ENCODE measurements at places on chromosomes 7 and 10.

GRCh38 chr7:105635197-105635596, 53.9 kb upstream of the EFCAB10 start:
- DNase-seq, result no peak

DNA sequence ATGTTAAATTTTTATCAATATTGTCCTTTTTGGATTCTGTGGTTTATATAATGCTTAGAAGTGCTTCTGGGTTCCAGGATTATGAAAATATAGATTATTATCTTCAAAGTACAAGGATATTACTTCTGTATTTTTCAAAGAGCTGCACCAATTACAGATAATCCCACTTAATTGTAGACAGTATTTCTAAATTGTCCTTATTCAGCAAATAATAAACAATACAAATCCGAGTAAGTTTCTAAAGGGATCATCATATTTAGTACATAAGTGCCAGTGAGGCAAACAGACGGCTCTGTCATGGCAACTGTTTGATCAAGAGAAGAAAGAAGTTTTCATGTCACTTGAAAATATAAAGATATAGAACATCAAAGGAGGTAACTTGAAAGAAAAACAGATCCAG, 19.2 kb downstream of the ANKMY2 start:
- no peak for DNase-seq

- DNase-seq, result no peak
These were observed 16.3 kb downstream of the RBM33 start for GRCh38 chr7:155660758-155661093.

DNA sequence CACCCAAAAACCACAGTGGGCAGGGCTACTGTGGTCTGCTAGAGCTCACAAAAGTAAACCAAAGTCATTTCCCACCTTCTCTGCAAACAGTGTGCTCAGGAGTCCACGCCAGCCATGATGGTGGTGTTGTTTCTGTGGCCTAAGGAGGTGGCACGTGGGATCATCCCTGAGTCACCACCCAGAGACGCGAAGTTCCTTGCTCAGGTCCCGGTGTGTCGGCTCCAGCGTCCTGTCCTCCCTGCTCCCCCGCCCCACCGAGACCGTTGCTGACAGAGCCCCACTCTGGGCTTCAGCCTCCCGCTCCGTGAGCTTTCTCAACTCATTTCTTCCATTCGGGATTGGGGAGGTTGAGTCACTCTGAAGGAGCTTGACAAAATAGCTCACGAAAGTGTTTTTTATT, 118.7 kb downstream of the NPTX2 start:
- DNase-seq, result no peak

- no peak for DNase-seq
These were observed 51.8 kb downstream of the CUX1 start for GRCh38 chr7:101869026-101869900.

DNA sequence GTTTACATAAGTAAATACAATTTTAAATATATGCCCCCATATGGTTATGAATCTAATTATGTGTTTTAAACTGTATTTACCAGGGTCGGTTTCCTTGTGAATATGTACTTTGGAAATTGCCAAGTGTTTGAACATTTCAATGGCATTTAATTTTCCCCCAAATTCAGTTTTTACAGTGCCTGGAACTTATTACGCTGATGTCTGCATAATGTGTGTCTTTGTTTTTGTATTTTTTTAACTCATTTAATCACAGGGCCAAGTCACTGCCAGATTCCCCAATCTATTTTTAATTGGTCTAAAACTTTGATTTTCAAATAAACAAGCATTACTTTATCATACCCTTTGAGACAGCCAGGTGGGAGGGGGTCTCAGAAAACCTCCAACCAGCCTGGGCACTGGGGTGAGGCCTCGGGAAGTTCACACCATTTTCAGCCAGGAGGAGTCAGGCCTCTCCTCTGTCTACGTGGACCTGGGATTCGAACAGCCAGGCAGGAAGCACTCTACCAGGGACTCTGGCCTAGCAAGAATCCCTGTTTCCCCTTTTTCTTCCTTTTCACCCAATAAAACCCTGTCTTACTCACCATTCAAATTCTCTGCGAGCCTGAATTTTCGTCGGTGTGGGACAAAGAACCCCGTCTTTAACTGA, 151.5 kb upstream of the COL1A2 start:
- DNase-seq, result no peak

DNA sequence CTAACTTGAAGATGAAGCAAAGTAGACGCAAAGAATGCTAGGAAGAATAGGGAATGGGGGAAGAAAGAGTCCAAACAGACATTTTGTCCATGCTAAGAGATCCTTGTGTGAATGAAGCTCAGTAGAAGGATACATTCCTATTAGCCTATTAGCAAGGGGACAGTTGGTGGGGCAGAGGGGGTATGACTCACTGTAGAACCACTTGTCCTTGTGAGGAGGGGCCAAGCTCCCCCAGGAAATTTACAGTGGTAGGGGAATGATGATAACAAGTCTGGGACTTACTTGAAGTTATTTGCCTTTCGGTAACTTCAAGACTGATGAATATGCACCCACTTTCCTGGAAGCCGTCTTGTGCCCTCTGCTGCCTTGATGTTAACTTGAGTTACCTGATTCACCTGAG, 17.2 kb upstream of the SYPL1 start:
- no peak for DNase-seq

DNA sequence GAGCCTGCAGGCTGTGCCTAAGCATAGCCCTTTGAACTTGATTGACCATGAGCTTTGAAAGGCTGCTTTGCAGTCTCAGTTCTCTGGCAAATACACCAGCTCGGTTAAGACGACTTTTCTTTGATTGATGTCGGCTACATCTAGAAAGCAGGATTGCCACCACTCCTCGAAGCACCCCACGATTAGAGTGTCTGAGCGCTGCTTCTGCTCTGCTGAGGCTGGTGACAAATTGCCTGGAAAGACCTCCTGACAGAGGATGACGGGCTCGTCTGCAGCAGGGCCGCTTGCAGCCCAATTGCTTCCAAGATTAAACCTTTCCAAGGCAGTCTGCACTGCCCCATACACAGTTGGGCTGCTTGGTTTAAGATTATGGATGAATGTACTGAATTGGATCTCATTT, 182.0 kb downstream of the CUX1 start:
- DNase-seq, result no peak

DNA sequence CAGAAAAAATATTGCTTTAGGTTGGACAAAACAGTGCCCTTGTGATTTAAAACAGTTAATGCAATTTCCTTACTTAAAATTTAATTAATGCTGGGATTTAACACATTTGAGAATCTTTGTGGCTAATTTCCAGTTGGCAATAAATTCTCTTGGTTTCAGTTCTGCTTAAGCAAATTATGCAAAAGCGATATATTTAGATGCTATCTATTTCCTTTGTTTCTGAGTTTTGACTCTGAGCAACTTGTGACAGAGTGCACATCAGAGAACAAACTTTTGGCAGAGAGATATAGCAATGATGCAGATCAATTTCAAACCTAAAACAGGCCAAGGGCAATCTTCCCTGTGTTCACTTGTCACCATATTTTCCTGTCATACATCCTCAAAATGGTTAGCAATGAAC, 933.6 kb upstream of the ZWINT start:
- DNase-seq, result no peak

DNA sequence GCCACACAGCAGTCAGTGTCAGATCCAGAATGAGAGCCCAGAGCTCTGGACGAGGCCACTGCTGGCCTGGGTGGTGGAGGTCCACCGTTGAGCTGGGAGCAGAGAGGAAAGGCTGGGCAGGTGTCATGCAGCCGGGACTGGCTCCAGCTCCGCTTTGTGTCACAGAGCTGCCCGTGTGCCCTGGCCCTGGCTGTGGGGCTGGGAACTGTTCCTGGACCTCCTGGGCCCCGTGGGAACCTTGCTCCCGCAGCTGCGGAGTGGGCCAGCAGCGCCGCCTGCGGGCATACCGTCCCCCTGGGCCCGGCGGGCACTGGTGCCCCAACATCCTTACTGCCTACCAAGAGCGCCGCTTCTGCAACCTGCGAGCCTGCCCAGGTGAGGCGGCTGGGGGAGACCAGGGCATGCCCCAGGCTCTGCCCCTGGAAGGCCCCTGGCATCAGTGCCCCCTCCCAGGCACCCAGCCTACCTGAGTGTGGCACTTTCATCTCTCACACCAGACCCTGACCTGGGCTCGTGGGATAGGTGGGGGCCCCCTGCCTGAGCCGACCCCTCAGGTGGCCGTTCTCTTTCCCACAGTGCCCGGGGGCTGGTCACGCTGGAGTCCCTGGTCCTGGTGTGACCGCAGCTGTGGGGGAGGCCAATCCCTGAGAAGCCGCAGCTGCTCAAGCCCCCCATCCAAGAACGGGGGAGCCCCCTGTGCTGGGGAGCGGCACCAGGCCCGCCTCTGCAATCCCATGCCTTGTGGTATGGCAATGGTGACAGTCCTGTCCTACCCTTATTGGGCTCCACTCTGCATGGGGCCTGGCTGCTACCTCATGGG, 18.8 kb upstream of the ZNF862 start:
- DNase-seq, result no peak

DNA sequence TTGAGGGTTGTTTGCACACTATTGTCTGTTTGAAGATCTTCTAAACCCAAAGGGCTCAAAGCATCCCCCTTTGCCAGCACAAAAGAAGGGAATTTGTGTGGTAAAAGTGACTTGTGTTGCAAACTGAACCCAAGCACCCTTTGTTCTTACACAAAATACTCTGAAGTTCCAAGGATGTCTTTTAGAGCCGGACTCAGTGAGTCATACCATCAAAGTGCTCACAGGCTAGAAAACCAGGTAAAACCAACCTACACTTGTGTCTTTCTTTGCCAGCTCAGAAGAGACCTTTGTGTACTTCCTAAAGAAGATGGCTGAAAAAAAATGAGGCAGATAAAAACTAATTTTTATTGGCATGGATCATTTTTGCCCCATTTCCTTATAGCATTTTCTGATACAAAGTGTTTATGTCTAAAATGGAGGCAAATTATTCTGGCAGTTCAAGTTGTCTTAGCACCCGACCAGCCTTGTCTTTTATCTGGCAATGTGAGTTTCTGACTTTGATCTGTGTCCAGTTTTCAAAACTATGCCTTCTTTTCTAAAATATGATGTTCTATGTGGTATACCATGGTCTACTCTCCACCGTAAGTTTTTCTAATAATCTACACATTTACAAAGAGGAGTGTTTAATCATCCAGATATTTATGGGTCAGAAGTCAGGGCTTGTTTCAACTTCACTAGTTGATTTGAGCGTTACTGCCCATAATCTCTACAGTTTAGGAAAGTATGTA, 128.4 kb upstream of the FZD1 start:
- no peak for DNase-seq

DNA sequence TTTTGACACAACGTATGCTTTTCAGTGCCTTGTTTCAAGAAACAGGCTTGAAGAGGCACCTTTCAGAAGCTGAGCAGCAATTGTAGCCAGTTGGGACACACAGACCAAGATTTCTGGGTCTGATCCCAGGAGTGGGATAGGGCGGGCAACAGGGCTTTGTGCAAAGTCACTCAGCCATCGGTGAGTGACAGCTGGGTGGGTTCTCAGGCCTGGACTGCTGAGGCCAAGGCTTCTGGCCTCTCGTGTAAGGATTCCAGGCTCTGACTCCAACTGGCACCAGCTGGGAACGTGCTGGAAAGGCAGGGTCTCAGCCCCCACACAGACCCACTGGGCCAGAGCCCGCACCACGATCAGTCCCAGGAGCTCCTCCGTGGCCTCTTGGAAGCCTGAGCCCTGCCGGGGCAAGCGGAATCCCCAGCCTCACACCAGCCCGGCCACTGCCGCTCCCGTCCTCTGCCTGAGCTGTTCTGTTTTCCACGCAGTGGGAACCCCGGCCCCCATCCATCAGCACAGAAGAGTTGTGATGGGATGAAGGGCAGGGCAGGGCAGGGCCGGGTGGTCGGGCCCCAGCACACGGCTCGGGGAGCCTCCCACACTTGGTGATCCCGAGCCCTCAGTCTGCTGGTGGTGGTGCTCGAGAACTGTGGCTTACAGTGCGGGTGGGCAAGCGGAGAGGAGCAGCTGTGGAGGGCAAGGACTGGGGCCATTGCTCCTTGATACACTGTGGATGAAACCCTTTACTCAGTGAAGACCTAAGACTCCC, 46.8 kb downstream of the VIPR2 start:
- DNase-seq, result peak; percentile 12

GRCh38 chr7:124397134-124397533, 364.3 kb upstream of the TMEM229A start:
- no peak for DNase-seq

GRCh38 chr10:119084896-119085295, 4.3 kb upstream of the EIF3A start:
- DNase-seq, result no peak

DNA sequence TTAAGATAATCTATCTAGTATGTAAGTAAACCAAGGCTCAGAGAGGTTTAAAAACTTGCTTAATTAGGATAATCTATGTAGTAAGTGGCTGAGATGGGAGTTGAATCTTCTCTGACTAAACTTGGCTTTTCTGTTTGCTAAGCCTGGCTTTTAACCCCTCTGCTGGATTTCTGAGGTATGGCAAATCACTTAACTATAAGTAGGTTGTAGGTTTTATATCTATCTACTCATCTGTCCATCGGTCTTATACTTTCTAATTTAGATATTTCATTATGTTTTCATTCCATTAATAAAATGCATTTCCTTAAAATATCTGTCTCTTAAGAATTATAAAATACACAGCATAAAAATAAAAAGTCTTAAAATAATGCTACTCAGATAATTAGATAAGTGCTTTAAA, 59.4 kb downstream of the ST7 start:
- no peak for DNase-seq

DNA sequence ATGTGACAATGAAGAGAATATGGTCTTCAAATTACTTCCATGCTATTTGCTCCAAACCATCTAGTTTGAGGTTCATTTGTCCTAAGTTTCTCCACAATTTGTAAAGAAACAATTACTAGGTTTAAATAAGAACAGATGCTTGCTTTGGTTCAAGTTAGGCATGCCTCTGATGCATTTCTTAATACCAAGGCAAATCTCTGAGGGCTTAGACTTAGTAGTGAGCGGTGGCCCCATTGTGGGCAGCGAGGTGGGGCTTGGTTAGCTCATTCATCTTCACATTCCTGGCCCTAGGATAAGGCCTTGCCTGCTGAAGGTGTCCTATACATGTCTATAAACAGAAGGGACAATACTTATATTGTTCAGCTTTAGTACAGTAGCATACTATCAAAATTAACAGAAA, 52.4 kb upstream of the RHEB start:
- no peak for DNase-seq

- DNase-seq, result no peak
These were observed 68.4 kb downstream of the HACD1 start for GRCh38 chr10:17548770-17549169.

DNA sequence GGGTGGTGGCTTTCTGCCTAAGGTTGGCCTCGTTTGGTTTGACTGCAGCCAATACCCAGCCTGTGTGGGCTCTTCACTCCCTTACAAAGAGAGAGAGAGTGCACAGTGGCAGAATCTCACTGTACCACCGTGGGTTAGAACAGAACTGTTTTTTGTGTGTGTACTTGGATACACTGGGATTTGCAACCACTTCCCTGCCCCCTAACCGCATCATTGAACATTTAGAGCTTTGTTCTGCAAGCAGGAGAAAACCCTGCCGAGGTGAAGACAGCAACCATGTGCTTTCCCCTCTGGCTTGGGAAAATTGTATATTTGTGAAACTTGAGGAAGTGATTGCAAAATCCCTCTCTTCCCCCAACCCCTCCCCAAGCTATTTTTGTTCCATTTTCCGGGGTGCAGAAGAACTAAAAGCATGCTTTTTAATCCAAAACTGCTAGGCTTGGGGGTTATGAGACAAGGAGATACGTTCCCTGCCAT, 201.2 kb downstream of the TCF7L2 start:
- DNase-seq, result peak; percentile 15
